ENCODE measurements at places on chromosomes 2 and 18. TPM values are rescaled to one million over a fixed set of nuclear protein-coding genes. Genes with fewer than 3 reads are reported as not detected.

- H3K27ac ChIP-seq, result peak overlapping the region; percentile 22
- H3K4me1 ChIP-seq, result peaks cover 7% of the 10 kb centered on the region
- peaks cover 11% of the 10 kb centered on the region for H3K36me3 ChIP-seq
- H3K27me3 ChIP-seq, result peaks cover 14% of the 10 kb centered on the region
- DNase-seq, result no peak
Observed at GRCh38 chr2:20648206-20648605, 2.7 kb downstream of the HS1BP3 start.

- no peaks in the 10 kb centered on the region for H3K4me1 ChIP-seq
- H3K27me3 ChIP-seq, result peaks cover 2% of the 10 kb centered on the region
- no peak overlapping the region for H3K4me3 ChIP-seq
- DNase-seq, result no peak
- no peak overlapping the region for H3K27ac ChIP-seq
- no peaks in the 10 kb centered on the region for H3K36me3 ChIP-seq
Observed at GRCh38 chr2:148604927-148605326, 39.6 kb upstream of the EPC2 start.

DNA sequence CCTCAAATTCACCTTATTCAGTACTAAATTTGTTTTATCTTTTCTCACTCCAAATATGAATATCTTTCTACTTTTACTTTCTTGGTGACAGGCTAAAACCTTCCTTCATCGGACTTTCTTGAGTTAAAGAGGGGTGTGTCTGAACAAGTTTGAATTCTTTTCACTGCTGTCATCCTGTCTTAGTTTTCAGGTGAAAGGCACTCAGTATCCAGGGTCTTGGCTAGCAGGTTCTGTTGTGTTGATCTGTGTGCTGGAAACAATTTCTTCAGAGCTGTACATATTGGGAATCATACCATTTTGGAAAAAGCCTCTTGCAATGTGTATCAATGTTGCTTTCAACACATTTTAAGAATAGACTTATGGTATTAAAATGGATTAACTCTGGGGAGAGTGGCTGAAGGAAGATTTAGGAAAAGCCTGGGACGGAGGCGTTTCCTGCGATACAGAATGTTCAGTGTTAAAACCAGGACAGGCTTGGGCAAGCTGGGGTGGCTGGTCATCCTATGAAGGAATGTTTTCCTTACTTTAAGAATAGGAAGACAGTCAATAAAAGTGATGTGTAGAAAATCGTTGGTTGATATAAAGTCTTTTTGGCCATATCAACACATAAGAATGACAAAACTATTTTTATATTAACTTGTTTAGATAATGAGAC is 350.7 kb upstream of the SPRED2 start:
- no peak overlapping the region for H3K4me3 ChIP-seq
- H3K4me1 ChIP-seq, result no peaks in the 10 kb centered on the region
- DNase-seq, result no peak
- H3K27ac ChIP-seq, result no peak overlapping the region

DNA sequence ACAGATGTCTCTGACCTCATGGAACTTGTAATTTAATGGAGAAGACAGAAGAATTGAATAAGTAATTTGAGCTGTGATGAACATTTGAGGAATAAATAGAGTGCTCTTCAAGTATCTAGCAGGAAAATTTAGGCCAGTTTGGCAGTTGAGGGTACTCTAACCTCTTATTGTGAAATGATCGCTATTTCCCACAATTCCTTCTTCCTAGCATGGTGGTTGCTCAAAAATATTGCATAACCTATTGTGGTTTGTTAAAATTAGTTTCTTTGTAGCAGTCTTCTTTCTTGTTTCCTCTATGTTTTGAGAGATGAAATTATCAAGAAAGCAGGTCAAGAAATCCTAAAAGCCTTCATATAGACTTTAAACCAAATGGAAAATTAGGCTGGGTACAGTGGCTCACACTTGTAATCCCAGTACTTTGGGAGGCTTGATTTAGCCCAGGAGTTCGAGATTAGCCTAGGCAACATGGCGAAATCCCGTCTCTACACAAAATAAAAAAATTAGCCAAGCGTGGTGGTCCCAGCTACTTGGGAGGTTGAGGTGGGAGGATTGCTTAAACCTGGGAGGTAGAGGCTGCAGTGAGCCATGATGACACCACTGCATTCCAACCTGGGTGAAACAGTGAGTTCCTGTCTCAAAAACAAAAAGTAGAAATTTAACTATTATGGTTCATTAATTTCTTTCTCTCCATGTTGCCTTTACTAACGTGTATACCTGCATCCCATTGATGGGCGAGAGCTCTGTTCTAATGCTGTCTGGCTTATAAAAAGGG is 58.7 kb downstream of the RBKS start:
- peaks cover 7% of the 10 kb centered on the region for H3K36me3 ChIP-seq
- no peak for DNase-seq
- H3K27ac ChIP-seq, result no peak overlapping the region
- no peaks in the 10 kb centered on the region for H3K27me3 ChIP-seq

- peaks cover 1% of the 10 kb centered on the region for H3K36me3 ChIP-seq
- no peaks in the 10 kb centered on the region for H3K4me1 ChIP-seq
- no peak for DNase-seq
- peak overlapping the region; percentile 13 for H3K27ac ChIP-seq
- H3K4me3 ChIP-seq, result no peak overlapping the region
- H3K27me3 ChIP-seq, result no peaks in the 10 kb centered on the region
Observed at GRCh38 chr18:35322486-35323458, 21.4 kb downstream of the ZNF24 start.

DNA sequence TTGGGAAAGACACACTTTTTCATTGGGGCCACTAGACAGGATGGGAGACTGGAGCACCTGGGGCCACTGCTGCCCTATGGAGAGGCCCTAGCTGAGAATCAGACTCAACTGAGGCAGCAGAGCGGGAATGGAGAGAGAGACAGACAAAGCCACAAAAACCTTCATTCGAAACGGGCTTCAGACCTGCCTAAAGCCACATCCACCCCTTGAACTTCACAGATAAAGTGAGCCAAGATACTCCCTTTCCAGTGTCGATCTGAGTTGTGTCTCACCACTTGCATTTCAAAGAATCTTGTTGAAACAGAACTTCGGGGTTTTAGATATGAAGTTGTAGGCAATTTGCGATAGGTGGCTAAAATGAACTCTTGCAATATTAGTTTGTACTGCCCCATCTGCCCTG is 11.3 kb upstream of the LDLRAD4 start:
- no peak overlapping the region for H3K27ac ChIP-seq
- no peak for DNase-seq
- no peaks in the 10 kb centered on the region for H3K36me3 ChIP-seq
- peaks cover 18% of the 10 kb centered on the region for H3K27me3 ChIP-seq

NT5DC4 gene
- not detected for total RNA-seq

ATP6V1B1 gene
- total RNA-seq, result not detected

ALPG gene
- not detected for total RNA-seq

RND3 gene
- 40.3 TPM for total RNA-seq

UGT1A10 gene
- total RNA-seq, result not detected
